ENCODE measurements at places on chromosomes 12 and 14.

DNA sequence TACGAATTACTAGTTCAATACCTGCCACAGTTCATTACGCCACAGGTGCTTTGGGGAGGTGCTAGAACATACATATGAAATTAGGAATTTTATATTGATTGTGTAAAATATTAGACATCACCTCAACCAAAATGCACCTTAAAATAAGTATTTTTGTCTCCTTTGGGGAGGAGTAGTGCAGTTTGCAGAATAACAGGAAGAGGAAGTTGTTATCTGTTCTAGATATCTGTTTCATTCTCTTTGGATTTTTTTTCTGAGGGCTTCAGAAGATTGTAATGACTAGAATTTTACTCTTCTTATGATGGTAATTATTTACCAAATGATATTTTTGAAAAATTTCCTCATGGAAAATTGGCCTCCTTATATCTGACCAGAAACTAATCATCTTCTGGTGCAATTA lies 9.9 kb upstream of the GYS2 start:
- no peak for DNase-seq

DNA sequence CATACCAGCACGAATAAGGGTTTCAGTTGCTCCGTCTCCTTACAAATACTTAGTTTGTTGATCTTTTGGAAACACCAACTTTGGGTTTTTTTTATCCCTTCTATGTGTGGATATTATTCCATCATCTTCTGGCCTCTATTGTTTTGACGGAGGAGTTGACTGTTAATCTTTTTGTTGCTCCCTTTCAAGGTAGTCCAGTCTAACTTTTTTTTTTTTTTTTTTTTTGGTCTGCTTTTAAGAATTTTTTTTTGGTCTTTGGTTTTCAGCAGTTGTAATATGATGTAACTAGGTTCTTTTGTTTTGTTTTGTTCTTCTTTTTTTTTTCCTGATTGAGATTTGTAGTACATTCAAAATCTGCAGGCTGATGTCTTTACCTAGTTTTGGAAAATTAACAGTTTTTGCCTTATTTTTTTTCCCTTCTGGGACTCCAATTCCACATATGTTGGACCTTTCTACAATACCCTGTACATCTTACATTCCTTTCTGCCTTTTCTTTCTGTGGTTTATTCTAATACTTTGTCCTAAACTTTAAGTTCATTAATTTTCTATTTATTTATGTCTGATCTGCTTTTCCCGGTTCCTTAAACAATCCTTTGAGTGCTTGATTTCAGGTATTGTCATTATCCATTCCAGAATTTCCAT lies 54.9 kb downstream of the DNAH10 start:
- DNase-seq: no peak

DNA sequence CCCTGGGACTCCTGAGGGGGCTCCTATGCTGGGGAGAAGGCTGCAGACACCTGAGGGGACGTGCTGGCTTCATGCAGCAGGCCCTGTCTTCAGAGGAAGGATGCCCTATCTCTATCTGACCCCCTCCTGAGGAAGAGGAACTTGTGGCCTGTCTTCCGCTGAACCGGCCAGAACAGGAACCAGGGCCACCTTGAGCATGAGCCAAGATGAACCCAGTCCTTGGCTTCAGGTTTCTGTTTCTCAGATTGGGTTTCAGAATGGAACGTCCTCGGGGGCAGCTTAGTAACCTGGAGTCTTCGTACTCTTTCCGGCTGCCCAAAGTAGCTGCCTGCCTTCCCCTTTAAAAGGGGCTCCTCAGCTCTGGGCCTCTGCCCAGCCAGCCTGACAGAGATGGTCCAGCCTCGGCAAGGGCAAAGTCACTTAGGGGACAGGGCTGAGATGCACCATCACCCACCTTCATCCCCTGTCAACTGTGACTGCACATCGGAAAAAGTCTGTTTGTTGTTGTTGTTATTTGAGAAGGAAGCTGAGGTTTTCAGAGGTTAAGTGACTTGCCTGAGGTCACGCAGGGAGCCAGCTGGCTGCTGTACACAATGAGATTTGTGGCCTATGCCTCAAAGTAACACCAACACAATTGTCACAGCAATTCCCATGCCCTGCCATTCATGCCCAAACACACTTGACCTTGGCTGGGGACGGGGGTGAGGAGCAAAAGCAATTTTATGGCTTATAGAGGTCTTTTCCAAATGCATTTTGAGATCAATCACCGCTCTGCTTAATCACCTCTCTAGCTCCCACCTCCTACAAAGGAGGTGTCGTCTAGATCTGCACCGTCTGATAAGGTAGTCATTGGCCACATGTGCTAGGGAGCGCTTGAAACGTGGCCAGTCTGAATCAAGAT lies 13.4 kb downstream of the ASB2 start:
- DNase-seq: no peak

GRCh38 chr12:10366875-10367274 lies 23.0 kb downstream of the KLRK1 start:
- DNase-seq: no peak

- no peak for DNase-seq
Observed at GRCh38 chr12:6821591-6822425, at the start of gene GPR162. Gene GPR162, plus strand, starts transcription at chr12:6821821. Its CDS starts 2,078 bp downstream, at chr12:6823899.

GRCh38 chr14:52996493-52996892 lies 45.6 kb upstream of the FERMT2 start:
- DNase-seq: no peak

DNA sequence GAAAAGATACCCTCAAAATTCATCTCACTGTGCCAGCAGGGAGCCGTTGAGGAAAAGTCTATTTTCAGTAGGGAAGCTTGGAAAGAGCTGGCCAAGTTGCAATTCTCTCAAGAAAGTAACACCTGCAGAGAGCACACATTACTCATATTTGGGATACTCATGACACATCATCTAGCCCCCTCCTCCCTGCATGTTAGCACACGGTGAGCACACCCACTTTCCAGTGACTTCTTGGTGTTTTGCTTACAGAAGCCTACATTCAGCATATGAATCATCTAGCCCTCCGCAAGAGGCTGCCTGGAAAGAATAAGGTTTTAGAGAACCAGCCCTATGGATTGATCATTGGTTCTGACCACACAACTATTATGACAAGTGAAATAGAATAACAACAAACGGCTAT lies 124.5 kb downstream of the PTPRO start:
- DNase-seq: peak; percentile 91

Measured in RWPE1 (cell line).